ENCODE measurements at places on chromosomes 3 and 15. TPM values are rescaled to one million over a fixed set of nuclear protein-coding genes. Genes with fewer than 3 reads are reported as not detected.

- peak overlapping the region; percentile 18 for H3K27ac ChIP-seq
- H3K36me3 ChIP-seq, result no peaks in the 10 kb centered on the region
- no peaks in the 10 kb centered on the region for H3K4me1 ChIP-seq
- H3K4me3 ChIP-seq, result no peak overlapping the region
- no peak for DNase-seq
- H3K27me3 ChIP-seq, result no peaks in the 10 kb centered on the region
Observed at GRCh38 chr3:100981164-100981911, 11.9 kb downstream of the ABI3BP start.

GRCh38 chr15:53851110-53851848 lies 91.8 kb upstream of the WDR72 start:
- H3K4me3 ChIP-seq, result no peak overlapping the region
- H3K4me1 ChIP-seq, result no peaks in the 10 kb centered on the region
- H3K27me3 ChIP-seq, result no peaks in the 10 kb centered on the region
- DNase-seq, result no peak

GRCh38 chr3:124995460-124995994 lies 60.3 kb downstream of the HEG1 start:
- peaks cover 9% of the 10 kb centered on the region for H3K36me3 ChIP-seq
- peaks cover 43% of the 10 kb centered on the region for H3K4me1 ChIP-seq
- no peak overlapping the region for H3K4me3 ChIP-seq
- H3K27ac ChIP-seq, result peak overlapping the region; percentile 63

DNA sequence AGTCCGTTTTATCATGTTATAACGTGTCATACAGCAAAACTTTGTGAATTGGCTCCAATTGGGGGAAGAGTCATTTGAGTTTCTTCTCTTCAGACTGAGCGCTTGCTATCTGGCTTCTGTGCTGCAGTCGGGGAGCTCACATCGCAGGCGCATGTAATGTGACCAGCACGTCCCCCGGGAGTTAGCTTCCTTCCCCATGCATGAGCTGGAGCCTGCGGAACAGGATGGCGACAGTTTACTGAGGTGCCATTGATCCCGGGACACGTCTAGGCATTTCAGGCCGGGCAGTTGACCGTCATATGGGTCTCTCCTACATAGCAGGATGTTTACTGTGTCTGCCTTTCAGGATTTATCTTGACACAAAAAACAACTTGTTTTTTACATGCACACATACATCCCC lies 44.8 kb downstream of the CMTM8 start:
- no peak overlapping the region for H3K27ac ChIP-seq
- no peak overlapping the region for H3K4me3 ChIP-seq
- DNase-seq, result no peak
- no peaks in the 10 kb centered on the region for H3K36me3 ChIP-seq
- no peaks in the 10 kb centered on the region for H3K4me1 ChIP-seq
- no peaks in the 10 kb centered on the region for H3K27me3 ChIP-seq

DNA sequence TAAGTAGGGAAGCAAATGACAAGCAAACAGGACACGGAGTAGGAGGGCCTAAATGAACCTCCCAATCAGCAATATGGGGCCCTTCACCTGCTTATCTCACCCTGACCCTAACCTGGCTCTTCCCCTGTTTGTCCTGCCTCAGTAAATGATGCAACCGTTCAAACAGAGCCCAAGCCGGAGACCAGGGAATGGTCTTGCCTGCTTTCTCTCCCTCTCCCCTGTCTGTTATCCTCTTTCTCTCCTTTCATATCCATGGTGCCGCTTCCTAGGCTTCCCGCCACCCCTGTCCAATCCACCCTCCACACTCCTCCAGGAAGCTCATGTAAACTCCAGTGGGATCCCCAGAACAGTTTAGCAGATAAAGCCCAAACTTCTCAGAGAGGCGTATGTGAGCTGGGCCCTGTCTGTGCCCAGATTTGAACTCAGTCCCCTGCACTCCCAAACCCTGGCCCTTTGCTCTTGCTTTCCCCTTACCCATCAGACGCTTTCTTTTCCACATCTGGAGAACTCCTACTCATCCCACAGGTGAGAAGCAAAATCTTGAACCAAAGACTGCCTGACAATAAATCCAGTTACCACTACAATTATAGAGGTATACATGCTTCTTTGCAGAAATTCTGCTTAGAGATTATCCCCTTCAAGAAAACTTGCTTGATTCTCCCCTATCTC lies 45.7 kb upstream of the STT3B start:
- H3K4me1 ChIP-seq, result no peaks in the 10 kb centered on the region
- H3K36me3 ChIP-seq, result no peaks in the 10 kb centered on the region
- H3K4me3 ChIP-seq, result no peak overlapping the region
- H3K27me3 ChIP-seq, result no peaks in the 10 kb centered on the region

GRCh38 chr3:58536501-58537411 lies at the start of gene ACOX2:
ACOX2 (minus strand) TSS chr3:58537190; CDS start chr3:58535106, 2,084 bp downstream.
- peak within 1 kb of the TSS; percentile 88 for H3K27ac ChIP-seq
- no peaks in the 10 kb centered on the region for H3K27me3 ChIP-seq
- peak within 1 kb of the TSS; percentile 30 for H3K4me3 ChIP-seq
- peaks cover 26% of the 10 kb centered on the region for H3K36me3 ChIP-seq

DNA sequence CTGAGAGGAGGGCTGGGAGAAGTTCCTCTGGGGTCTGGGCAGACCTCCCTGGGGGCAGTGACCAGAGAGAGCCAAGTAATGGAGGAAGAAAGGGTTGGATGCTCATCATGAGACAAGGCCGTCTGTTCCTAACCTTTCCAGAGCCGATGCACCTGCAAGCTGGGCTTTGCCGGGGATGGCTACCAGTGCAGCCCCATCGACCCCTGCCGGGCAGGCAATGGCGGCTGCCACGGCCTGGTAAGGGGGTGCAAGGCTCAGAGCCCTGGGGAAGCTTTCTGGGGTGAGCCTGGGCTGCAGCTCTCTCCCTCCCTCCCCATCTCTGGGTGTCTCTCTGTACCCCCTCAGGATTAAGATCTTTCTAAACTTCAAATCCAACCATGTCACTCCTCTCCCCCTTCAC lies 16.4 kb downstream of the STAB1 start:
- no peak overlapping the region for H3K27ac ChIP-seq
- H3K36me3 ChIP-seq, result no peaks in the 10 kb centered on the region
- no peaks in the 10 kb centered on the region for H3K27me3 ChIP-seq
- H3K4me1 ChIP-seq, result no peaks in the 10 kb centered on the region
- DNase-seq, result no peak
- H3K4me3 ChIP-seq, result no peak overlapping the region

GRCh38 chr3:131231710-131232389 lies 149.7 kb upstream of the NUDT16 start:
- no peaks in the 10 kb centered on the region for H3K36me3 ChIP-seq

- no peaks in the 10 kb centered on the region for H3K36me3 ChIP-seq
- no peaks in the 10 kb centered on the region for H3K27me3 ChIP-seq
- H3K4me3 ChIP-seq, result no peak overlapping the region
Observed at GRCh38 chr3:30934208-30934550, 39.7 kb upstream of the GADL1 start.

GRCh38 chr3:188471723-188472122 lies 317.8 kb downstream of the LPP start:
- H3K4me3 ChIP-seq, result no peak overlapping the region
- no peaks in the 10 kb centered on the region for H3K36me3 ChIP-seq
- no peak for DNase-seq

DNA sequence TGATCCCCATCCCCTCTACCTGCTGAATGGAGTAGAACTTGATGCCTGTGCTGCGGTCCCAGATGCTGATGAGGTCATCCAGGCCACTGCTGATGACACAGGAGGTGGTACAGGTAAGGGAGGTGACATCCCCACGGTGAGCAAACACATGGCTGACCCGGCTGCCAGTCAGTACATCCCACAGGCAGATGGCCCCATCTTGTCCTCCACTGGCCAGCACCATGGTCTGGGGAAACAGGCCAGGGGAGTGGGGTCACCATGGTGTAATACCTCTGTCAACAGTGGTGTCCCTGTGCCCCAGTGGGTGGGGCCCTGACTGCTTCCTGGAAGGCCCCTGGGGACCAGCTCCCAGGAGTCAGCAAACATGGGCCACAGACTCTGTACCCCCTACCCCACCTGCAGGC lies 33.3 kb downstream of the PTPN23 start:
- no peak for DNase-seq
- H3K4me1 ChIP-seq, result no peaks in the 10 kb centered on the region
- no peaks in the 10 kb centered on the region for H3K27me3 ChIP-seq

DNA sequence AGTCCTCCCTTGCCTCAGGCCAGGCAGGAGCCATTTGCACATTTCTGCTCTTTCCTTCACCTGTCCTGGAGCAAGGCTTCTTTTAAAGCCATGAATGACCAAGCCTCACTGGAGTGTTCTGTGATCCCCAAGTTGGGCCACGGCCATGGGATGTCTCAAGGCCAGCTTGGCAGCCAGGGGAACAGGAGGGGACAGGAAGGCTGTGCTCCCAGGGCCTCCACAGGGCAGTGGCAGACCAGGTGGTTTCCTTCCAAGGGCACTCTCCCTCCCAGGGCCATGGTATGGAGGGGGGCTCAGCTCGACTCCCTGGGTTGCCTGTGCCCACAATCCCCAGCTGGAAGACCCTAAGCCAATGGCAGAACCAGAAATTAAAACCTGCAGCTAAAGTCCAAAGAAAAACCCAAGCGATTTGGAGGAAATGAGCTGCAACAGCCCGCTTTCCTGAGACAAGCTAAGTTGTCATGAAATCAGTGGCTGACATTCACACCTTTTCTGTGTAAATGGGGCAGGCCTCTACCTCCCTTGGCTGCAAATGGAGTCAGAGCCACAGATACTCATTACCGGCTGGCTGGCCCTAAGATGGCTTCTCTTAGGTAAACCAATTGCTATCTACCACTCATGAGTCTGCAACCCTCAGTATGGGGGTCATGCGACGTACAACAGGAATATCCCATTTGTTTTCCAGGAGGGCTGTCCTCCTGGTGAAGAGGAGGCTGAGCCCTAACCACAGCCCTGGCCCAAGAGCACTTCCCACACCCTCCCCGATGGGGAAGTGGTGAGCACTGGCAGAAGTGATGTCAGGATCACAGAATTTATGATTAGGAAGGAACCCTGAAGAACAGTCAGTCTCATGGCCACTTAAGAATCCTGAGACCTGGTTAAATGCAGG lies 83.3 kb downstream of the SNRK start:
- DNase-seq, result no peak
- no peaks in the 10 kb centered on the region for H3K27me3 ChIP-seq
- no peak overlapping the region for H3K27ac ChIP-seq
- H3K4me3 ChIP-seq, result no peak overlapping the region
- H3K4me1 ChIP-seq, result no peaks in the 10 kb centered on the region
- no peaks in the 10 kb centered on the region for H3K36me3 ChIP-seq

- H3K4me1 ChIP-seq, result no peaks in the 10 kb centered on the region
- H3K36me3 ChIP-seq, result no peaks in the 10 kb centered on the region
- no peak overlapping the region for H3K27ac ChIP-seq
- no peaks in the 10 kb centered on the region for H3K27me3 ChIP-seq
- no peak for DNase-seq
Observed at GRCh38 chr15:49079340-49080039, 33.2 kb upstream of the SECISBP2L start.

SLC28A2 gene
- not detected for total RNA-seq

MED12L gene
- 0.09 TPM for total RNA-seq

BOC gene
- 30.2 TPM for total RNA-seq

EBLN2 gene
- 3.2 TPM for total RNA-seq

DHFR2 gene
- total RNA-seq, result 3.6 TPM

ERC2 gene
- 1.5 TPM for total RNA-seq

SERPINI2 gene
- 0.30 TPM for total RNA-seq

PFKFB4 gene
- total RNA-seq, result 6.7 TPM

Data from esophagus squamous epithelium (tissue), 5 donors.